Cerebellar cortex (tissue), 1 donor: ENCODE measurements at places on chromosomes 2 and 18.

GRCh38 chr2:82591718-82592117 lies 1867.4 kb downstream of the SUCLG1 start:
- no peak for DNase-seq

- DNase-seq = no peak
These were observed 635.8 kb downstream of the RNF144A start for GRCh38 chr2:7552825-7553570.

GRCh38 chr18:62426191-62426488 lies 96.7 kb upstream of the ZCCHC2 start:
- no peak for DNase-seq

- no peak for DNase-seq
These were observed 78.8 kb downstream of the TGOLN2 start for GRCh38 chr2:85248773-85249509.

DNA sequence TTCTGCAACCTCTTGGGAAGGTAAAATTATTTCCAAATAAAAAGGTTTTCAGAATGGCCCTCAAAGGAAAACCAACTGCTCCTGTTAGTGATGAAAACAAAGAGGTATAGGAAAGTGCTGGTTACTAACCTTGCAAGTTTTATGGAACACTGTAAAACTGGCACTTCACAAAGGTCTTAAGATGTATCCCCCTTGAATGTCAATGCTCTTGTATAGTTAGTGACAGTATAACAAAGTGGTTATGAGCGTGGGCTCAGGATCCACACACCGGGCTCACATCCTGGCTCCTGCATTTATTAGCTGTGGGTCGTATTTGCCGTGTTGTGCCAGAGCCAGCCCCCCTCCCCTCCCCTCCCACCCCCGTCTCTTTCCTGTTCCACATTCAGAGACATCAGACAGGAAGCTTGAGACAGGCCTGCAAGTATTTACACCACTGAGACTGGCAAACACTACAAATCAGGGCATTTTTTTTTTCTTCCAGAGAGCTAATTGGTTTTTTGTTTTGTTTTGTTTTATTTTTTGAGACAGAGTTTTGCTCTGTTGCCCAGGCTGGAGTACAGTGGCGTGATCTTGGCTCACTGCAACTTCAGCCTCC lies 9.2 kb upstream of the DNPEP start:
- no peak for DNase-seq

GRCh38 chr2:179139506-179139905 lies 89.6 kb upstream of the CCDC141 start:
- no peak for DNase-seq

DNA sequence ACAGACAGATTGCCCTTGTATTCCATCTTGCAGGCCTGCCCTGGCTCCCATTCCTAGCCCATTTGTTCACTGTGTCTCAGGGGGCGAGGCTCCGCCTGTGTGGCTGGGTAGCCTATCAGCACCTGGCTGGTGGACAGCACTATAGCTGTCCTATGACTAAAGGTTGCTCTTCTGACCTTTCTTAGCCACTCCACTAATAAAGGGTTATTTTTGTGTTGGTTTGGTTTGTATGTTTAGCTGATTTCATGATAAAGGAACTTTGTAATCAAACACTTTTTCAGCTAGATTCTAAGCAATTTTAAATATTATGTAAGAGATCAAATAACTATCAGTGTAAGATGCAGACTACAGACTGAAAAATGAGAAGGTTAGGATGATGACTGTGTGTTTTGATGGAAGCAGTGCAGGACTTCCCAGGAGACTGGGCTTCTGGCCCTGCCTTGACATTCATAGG lies 72.2 kb downstream of the CRIM1 start:
- DNase-seq = no peak

GRCh38 chr18:25825979-25826776 lies 264.2 kb downstream of the SS18 start:
- peak; percentile 36 for DNase-seq

GRCh38 chr18:11343096-11343495 lies 193.7 kb upstream of the PIEZO2 start:
- DNase-seq = no peak

DNA sequence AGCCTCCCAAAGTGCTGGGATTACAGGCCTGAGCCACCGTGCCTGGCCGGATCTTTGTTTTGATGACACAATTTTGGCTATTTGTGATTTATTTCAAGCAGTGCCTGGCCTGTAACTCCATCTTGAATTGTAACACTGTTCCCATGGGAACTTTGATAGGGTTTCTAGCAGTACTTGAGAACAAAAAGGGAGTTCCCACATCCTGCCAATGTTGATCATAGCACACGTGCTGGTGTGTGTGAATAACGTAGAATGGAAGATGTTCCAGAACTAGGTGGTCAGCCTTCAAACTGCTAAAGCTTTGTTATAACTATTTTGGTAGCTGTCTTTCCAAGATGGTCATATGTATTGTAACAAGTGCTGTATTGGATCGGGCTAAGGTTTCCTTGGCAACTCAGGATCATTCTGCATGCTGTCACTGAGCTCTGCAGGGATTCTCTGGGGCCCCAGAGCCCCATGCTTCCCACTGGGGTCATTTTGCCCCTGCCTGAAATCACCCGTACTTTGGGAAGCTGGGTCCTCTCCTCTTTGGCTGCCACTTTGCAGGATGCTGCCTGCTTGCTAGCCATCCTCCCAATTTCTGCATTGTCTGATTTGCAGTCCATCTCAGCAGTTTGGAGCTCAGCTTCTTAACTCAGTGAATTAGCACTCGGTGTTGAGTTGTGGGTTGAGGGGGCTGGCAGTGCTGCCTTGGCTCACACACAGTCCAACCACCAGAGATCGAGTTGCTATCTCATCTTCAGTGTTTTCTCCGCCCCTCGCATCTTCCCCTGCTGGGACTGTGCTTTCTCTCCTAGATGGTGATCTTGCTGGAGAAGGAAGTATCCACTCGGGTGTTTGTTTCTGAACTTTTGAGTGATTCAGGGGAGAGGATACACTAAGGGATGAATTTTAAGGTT lies 26.8 kb downstream of the SH3RF3 start:
- DNase-seq = no peak

DNA sequence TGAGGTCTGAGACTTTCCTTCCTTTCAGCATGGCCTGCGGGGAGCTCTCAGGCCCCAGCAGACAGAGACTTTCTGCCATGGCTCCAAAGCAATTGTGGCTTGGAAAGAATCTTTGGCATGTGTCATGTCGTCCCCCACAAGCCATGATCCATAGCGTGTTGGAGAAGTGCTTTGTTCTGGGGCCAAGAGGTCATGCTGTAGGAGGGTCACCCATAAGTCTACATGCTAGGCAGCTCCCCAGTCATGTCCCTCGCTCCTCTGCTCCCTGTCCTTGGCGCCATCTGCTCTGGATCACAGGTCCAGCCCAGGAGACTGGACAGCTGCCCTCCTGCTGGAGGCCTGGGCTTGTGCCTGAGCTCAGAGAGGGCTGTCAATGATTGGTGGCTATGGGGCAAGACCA lies 78.8 kb upstream of the LCLAT1 start:
- DNase-seq = no peak

GRCh38 chr18:49894517-49895226 lies 81.3 kb upstream of the ACAA2 start:
- DNase-seq = no peak

GRCh38 chr2:176561706-176562105 lies 292.5 kb downstream of the MTX2 start:
- DNase-seq = no peak

DNA sequence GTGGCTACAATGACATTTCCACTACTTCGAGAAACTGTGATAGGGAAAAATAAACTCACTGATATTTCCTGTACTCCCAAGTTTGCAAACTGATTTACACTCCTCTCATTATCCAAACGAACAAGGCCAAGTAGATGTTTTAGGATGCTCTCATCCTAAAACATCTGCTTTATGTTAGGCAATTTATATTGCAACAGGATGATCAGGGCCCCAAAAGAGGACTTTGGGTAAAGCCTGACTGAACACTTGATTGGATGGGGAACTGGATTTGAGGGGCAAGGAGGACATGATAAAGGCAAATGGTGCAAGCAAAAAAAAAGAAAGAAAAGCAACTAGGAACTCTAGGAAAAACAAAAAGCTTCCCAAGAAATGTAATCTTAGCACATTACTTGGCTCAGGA lies 2.1 kb upstream of the HES6 start:
- DNase-seq = no peak

GRCh38 chr2:231300020-231300721 lies 95.3 kb upstream of the B3GNT7 start:
- DNase-seq = peak; percentile 65

DNA sequence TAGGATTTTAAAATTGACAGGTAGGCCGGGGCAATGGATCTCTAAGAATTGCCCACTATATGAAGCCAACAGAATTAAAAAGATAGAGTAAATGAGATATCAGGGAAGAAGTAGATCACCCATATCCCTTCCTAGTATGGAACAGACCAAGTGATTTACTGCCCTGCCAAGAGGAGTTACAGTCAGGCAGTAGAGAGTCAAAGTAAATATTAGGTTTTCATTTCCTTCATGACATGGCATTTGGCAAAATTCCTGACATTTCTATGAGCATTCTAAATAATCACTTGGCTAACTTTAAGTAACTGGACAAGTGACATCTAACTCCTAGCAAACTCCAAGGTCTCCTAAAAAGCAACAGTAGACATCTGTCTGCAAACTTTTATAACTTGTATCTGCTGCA lies 33.5 kb downstream of the GALNT5 start:
- DNase-seq = no peak

- DNase-seq = no peak
These were observed 9.8 kb downstream of the ACVR2A start for GRCh38 chr2:147854557-147855134.

DNA sequence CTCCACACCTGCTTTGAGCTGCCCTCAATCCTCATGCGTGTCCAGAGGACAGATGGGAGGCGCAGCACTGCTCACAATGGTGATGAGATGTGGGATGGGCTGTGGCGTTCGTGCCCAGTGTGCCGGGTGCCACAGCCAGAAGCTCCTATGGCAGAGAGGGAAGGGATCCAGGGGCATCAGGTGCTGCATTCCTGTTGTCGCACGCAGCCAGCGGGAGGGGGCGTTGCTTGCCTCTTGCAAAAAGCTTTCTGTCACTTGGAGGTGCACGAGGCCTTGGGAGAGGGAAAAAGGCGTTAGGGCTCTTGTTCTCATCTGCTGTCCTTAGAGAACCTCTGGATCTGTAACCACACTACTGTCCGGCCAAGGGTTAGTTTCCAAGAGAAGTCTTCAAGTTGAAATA lies 29.2 kb upstream of the ALLC start:
- peak; percentile 32 for DNase-seq

DNA sequence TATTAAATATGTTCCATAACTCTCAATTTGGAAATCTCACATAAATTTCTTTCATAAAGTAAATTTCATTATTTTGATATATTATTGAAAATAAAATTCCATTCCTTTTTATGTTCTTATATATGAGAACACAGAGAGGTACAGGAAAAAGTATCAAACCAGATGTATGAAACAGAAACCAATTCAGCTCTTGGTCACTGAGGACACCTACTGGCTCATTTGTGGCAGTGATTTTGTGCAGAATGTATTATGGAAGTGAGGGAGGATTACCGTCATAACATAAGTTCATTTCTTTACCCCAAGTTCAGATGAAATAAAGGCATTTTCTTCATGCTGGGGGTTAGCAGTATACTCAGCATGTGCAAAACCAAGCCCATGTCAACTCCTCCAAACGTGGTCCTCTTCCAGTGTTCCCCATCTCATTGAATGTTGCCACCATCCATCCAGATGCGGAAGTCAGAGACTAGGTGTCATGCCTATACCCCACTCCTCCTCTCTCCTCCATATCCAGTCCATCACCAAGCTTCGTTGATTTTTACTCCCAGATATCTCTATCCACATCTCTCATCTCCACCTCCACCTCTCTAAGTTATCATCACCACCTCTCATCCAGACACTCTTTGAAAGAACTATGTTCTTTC lies 41.7 kb upstream of the MALL start:
- DNase-seq = peak; percentile 47

- DNase-seq = no peak
These were observed 20.3 kb downstream of the TBR1 start for GRCh38 chr2:161436411-161436810.

DNA sequence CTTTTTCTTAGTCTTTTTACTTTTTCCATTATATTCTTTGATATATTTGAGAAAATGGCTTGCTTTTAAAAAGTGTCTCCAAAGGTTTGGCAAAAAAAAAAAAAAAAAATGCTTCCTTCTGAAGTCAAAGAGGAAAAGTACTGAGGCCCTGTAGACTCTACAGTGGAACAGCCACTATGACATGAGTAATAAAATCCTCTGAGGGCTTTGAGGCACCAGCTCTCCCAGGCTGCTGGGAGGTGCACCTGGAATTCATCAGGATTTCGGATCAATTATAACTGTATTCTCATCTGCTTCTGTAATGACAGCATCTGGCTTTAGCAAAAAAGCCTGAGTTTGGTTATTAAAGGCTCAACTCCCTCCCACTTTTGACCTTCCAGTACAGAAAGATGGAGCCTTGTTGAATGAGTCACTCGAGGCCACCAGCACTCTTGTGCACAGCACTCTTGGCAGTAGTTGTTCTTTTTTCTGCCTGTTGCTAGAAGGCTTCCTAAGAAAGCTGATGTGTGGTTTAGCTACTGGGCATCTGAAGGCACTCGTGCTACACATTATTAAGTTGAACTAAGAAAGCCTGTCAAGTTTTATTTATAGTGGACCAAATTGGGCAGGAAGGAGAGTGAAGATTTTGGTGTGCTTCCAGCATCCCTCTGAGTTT lies 131.3 kb downstream of the PRPF40A start:
- no peak for DNase-seq

- no peak for DNase-seq
These were observed 66.6 kb upstream of the GPC1 start for GRCh38 chr2:240368781-240369331.

GRCh38 chr2:52874466-52875106 lies 893.0 kb upstream of the CHAC2 start:
- DNase-seq = no peak

- no peak for DNase-seq
These were observed 19.5 kb downstream of the LIPG start for GRCh38 chr18:49581371-49581770.

GRCh38 chr18:66623821-66624220 lies 19.9 kb upstream of the CDH19 start:
- DNase-seq = no peak

DNA sequence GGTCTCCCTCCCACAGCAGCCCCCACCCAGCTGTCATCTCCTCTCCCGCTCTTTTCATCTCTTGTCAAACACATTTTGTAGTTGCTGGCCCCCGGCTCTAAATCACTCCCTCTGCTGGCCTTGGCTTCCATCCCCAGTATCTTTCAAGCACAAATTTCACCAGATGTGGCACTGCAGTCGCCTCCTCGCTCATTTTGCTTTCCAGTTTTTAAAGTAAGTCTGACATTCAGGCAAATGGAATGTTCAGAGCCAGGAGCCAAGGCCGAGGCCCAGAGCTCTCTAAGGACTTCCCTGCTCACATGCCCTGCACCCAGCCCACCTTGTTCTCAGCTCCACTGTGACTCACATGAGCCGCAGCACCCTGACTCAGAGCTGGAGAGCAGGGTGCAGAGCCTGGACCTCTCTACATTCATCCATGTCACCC lies 158.4 kb downstream of the GALNT14 start:
- no peak for DNase-seq

- DNase-seq = no peak
These were observed 94.8 kb upstream of the KCNJ3 start for GRCh38 chr2:154603682-154604081.

- DNase-seq = peak; percentile 70
These were observed 79.5 kb downstream of the INPP4A start for GRCh38 chr2:98524168-98524567.

- DNase-seq = no peak
These were observed 13.4 kb downstream of the CERS6 start for GRCh38 chr2:168469281-168469988.

- no peak for DNase-seq
These were observed 209.0 kb downstream of the L3MBTL4 start for GRCh38 chr18:6205706-6206105.
